ENCODE measurements at places on chromosomes 12 and 14. TPM values are rescaled to one million over a fixed set of nuclear protein-coding genes. Genes with fewer than 3 reads are reported as not detected.

GRCh38 chr14:100896369-100897060, 7.0 kb downstream of the RTL1 start:
- DNase-seq = no peak

DNA sequence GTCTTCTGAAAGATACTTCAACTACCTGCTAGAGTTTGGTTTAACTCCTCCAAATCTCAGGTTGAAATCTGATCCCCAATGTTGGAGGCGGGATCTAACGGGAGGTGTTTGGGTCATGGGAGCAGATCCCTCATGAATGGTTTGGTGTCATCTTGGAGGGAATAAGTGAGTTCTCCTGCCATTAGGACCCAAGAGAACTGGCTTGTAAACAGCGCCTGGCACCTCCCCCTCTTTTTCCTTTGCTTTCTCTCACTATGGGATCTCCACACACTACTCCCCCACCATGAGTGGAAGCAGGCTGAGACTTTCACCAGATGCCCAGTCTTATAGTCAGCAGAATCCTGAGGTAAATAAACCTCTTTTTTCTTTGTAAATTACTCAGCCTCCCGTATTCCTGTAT, 2.5 kb downstream of the CNIH1 start:
- DNase-seq = no peak

DNA sequence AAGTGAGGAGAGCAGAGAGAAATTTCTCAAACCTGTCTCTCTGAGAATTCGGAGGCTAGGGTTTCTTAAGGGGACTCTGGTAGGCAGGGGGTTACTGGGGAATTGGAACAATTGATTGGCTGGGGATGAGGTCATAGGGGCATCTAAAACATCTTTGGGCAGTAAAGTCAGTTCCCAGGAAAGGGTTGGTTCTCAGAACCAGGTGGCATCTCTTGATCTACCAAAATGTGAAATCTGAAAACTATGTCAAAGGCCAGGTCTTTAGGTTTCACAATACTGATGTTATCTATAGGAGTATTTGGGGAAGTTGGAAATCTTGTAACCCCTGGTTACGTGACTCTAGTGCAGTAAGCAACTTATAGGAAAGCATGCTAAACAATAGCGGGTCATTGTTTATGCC, 6.9 kb downstream of the C12orf75 start:
- DNase-seq = no peak

DNA sequence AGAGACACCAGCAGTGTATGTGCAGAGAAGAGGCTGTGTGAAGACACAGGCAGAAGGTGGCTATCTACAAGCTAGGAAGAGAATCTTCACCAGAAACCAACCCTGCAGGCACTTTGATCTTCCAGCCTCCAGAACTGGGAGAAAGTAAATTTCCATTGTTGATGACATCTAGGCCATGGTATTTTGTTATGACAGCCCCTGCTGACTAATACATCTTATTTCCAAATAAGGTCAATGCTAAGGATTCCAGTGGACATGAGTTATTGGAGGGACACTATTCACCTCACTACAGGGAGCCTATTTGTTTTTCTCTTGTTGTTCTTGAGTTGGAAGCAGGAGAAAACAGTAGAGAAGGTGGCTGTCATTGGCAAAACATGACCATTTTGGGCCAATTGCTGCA, 88.5 kb upstream of the RIN3 start:
- no peak for DNase-seq

- DNase-seq = no peak
Measured at GRCh38 chr14:100568164-100568997, 18.8 kb downstream of the BEGAIN start.

- DNase-seq = no peak
Measured at GRCh38 chr12:113825705-113826104, 140.4 kb downstream of the RBM19 start.

DNA sequence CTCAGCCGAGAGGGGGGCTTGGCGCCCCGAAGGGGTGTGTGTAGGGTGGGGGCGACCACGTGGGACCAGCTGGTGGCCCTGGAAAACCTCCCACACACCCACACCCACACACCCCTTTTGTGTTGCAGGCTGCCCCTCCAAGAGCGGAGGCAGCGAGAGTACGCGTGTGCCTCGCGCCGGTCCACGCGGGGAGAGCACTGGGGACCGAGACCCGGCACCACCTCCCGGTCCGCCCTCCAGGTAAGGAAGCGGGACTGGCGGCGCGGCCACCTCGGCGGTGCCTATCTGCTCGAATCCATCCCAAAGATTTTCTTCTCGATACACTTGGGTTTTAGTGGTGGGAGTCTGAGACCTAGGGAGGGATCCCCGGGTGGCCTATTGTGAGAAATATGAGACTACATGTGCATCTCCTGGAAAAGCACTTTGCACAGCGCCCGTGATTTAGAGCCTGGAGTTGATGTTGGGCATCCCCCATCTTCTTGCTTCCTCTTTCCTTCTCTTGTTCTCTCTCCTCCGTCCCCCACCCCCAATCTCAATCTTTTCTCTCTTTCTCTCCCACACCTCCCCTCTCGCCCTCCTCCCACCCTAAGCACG, 393 bp downstream of the SYT1 start:
- no peak for DNase-seq

DNA sequence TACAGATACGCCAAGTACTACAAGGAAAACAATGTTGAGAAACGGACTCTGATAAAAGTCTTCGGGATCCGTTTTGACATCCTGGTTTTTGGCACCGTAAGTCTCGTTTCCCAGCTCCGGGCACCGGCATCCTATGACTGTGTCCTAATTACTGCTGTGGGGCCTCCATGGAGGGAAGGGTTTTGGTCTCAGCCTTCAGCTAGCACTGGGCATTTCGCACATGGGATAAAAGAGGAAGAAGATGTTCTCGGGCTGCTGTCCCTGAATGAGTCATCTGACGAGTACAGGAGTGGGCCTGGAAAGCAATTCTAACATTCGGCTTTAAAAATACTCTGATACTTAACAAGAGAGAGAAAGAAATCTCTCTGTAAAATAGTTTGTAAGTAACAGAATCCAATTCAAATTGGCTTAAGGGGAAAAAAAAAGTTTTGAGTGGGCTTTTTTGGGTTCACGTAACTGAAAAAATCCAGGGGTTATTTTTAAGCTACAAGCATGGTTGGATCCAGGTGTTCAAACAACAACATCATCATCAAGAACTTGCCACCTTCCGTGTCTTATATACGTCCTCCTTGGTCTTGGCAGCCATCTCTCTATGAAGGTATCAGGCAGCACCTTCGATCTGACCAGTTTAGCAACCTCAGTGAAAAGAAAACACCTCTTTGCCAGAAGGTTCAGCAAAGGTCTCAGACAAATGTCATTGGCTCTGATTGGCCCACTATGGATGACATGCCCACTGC, 34.4 kb upstream of the P2RX4 start:
- no peak for DNase-seq

DNA sequence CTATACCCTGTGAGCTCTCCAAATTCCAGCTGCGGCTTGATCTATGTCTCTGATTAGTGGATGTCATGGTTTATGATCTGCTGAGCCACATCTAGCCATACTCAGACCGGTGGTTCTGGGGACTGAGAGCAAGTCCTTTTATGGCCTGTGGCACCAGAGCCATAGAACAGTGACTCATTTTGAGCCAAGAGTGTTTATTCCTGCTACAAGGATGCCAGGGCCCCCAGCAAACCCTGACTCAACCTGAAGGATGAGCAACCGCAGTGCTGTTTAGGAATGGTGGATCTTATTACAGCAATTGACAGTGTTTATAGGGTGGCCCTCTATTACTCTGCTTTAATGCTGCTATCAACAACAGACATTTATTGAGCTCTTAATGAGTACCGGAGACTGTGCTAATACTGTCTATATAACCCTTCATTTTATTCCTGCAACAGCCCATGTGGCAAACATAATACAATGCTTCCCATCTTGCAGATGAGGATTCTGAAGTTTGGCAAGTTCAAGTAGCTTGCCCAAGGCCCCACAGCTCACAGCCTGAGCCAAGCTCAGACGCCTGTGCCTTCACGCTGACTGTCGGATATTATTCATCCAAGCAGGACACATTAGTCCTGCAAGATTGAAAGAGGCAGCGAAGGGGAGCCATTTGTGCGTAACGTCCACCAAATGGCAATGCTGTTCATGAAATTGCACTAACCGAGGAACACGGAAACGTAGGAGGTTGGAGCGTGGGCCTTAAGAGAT, 273.6 kb upstream of the PWP1 start:
- DNase-seq = no peak

GRCh38 chr14:39614297-39614923, 182.2 kb upstream of the FBXO33 start:
- no peak for DNase-seq

- no peak for DNase-seq
Measured at GRCh38 chr12:99339663-99340062, 307.9 kb upstream of the GARIN6 start.

- peak; percentile 93 for DNase-seq
Measured at GRCh38 chr12:125983094-125983783, 918.0 kb downstream of the AACS start.

DNA sequence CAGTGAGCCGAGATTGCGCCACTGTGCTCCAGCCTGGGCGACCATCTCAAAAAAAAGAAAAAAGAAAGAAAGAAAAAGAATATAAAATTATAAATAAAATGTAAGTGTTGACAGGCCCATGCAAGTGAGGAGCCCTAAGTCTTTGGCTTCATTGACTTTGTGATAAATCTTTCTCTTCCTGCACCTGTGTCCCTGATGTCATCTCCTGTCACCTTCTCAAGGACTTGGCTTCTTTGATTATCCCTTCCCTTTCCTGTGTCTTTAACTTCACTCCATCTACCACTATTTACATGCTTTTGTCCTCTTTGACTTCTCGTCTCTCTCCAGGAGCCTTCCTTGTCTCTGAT, 33.6 kb upstream of the WNK1 start:
- DNase-seq = no peak

- no peak for DNase-seq
Measured at GRCh38 chr12:105220150-105220928, 15.6 kb downstream of the APPL2 start.

DNA sequence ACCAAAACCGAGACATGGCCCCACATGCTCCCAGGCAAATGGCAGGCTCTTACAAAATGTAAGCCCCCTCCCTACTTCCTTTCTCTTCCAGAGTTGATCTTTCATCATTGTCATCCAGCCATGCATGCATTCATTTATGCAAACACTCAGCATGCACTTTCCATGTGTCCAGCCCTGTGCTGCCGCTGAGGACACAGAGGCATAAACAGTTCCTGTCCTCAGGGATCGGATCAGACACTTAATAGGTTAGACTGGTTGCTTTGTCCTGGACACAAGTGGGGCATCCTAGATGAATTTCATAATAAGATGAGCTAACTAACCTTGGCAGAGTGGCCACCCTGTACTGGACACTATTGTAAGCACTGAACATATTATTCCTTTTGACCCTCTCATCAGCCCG, 23.1 kb downstream of the PRIMA1 start:
- no peak for DNase-seq

- DNase-seq = no peak
Measured at GRCh38 chr14:56787530-56787929, 22.7 kb downstream of the OTX2 start.

DNA sequence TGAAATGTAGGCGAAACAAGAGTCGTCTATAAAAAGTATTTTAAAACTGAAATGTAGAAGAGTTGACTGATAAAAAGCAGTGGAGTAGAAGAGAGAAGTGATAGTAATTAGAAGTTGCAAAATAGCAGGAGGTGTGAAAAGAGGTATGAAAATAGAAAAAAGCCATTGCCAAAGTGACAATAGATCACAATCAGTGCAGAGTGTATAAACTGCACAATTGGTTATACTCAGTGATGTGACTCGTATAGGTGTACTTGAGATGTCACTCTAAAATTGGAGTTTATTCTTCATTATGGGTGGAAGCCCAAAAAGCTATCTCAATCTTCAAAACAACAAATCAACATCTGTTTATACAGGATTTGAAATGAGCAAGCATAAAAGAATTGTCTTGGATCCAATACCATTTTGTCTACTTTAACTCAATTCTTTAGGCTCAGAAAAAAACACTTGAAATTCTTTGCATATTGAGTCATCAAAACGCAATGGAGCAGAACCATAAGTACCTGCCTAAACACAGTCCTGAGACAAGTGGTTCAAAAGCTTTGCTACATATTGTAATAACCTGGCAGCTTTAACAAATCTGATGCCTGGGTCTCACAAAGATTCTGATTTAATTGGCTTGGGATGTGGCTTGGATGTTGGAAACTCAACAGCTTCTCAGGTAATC, 8.8 kb downstream of the IKBIP start:
- no peak for DNase-seq

- DNase-seq = peak; percentile 80
Measured at GRCh38 chr12:92927436-92928281, 1.4 kb downstream of the EEA1 start.

- no peak for DNase-seq
Measured at GRCh38 chr12:94670898-94671297, 20.5 kb upstream of the TMCC3 start.

- no peak for DNase-seq
Measured at GRCh38 chr12:70983692-70984091, 63.2 kb upstream of the PTPRR start.

- DNase-seq = no peak
Measured at GRCh38 chr12:28540324-28540714, 350.1 kb downstream of the CCDC91 start.

DNA sequence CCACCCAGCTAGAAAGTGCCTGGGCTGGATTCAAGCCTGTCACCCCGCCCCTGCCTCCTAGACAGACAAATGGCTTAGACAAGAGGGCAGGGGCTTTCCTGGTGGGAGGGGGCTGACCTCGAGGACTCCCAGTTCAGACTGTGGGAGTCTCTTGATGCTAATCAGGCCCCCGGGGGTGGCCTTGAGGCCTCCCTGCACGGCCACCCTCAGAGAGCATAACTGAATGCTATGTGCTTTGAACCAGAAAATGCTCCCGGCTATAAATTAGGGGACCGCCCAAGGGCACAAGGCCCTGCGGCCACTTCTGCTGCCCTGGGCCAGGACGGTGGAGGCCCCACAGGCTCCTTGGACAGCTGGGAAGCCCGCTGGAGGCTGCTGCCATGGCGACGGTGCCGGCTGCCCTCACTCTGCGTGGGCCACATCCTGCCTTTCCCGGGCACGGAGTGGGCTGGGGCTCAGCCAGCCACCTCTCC, 111.0 kb upstream of the NCOR2 start:
- DNase-seq = no peak

DNA sequence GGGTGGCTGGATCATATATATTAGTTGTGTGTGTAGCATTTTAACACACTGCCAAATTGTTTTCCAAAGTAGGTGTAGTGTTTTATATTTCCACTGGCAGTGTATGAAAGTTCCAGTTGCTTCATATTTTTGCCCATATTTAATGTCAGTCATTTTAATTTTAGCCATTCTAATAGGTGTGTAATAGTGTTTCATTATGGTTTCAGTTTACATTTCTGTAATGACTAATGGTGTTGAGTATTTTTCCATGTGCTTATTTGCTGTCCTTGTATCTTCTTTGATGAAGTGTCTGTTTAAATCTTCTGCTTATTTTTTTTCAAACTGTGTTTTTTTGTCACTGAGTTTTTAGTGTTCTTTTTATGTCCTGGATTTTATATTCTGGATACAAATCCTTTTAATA, 8.7 kb downstream of the TBC1D15 start:
- DNase-seq = no peak

TPPP2 gene
- polyA plus RNA-seq = 0.16 TPM

ACSM4 gene
- polyA plus RNA-seq = 0.04 TPM

IRAK3 gene
- 3.4 TPM for polyA plus RNA-seq

ESRRB gene
- 0.18 TPM for polyA plus RNA-seq

ZBTB1 gene
- 43.4 TPM for polyA plus RNA-seq

FOXA1 gene
- polyA plus RNA-seq = 36.0 TPM

RNASE7 gene
- polyA plus RNA-seq = 0.09 TPM

FGF23 gene
- 6.5 TPM for polyA plus RNA-seq

LRP1 gene
- 100 TPM for polyA plus RNA-seq

HOXC5 gene
- polyA plus RNA-seq = 1.8 TPM

TAS2R8 gene
- not detected for polyA plus RNA-seq

SLC25A47 gene
- polyA plus RNA-seq = 0.37 TPM

DBX2 gene
- 0.01 TPM for polyA plus RNA-seq

PRKCH gene
- 7.7 TPM for polyA plus RNA-seq

FZD10 gene
- 1.2 TPM for polyA plus RNA-seq

NEUROD4 gene
- polyA plus RNA-seq = 0.01 TPM

C12orf43 gene
- 10.4 TPM for polyA plus RNA-seq

Data from large intestine (tissue), 12 donors.